NCI-H69 (cell line): ENCODE measurements at places on chromosomes 13 and 19.

GRCh38 chr13:79987323-79987722, 353.6 kb downstream of the SPRY2 start:
- DNase-seq = no peak

- DNase-seq = no peak
These were observed 2189.8 kb upstream of the PCDH20 start for GRCh38 chr13:63605403-63605802.

DNA sequence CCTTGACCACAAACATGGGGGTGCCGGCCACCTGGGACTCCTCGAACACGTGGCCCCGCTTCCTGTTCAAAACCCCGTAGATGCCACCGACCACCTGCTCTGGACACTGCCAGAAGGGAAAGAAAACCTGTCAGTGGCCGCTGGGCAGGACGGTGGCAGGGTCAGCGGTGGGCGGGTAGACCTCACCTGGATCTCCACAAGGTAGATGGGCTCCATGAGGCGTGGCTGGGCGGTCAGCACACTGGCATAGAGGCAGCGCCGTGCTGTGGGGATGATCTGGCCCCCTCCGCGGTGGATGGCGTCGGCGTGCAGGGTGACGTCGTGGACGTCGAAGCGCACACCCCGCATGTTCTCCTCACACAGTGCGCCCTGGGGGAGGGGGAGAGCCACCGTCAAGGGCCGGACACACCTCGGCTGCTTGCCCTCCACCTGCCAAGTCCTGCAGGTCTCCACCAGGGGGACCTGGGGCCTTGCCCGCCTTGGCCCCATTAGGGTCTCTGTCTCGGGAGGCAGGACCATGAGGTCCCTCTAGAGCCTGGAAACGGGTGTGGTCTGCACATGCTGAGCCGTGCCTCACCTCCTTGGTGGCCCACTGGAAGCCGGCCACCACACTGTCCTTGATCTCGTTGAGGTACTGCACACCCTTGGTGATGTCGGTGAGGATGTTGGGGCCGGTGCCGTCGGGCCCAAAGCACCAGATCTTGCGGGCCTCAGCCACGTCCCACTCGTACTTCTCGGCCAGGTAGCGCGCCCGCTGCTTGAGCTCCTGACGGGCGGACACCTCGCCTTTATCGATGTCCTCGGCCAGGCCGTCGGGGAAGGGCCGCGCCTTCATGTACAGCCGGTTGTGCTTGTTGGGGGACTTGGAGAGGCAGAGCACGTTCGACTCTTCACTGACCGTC, 6.6 kb upstream of the DAPK3 start:
- DNase-seq = no peak

- DNase-seq = peak; percentile 22
These were observed 130.8 kb downstream of the OLFM4 start for GRCh38 chr13:53159431-53159830.

- no peak for DNase-seq
These were observed 113.0 kb downstream of the ATP11A start for GRCh38 chr13:112802802-112803195.

- no peak for DNase-seq
These were observed 42.4 kb upstream of the ESD start for GRCh38 chr13:46839399-46839798.

GRCh38 chr19:10402441-10403038, 802 bp downstream of the CDC37 start:
- peak; percentile 52 for DNase-seq

DNA sequence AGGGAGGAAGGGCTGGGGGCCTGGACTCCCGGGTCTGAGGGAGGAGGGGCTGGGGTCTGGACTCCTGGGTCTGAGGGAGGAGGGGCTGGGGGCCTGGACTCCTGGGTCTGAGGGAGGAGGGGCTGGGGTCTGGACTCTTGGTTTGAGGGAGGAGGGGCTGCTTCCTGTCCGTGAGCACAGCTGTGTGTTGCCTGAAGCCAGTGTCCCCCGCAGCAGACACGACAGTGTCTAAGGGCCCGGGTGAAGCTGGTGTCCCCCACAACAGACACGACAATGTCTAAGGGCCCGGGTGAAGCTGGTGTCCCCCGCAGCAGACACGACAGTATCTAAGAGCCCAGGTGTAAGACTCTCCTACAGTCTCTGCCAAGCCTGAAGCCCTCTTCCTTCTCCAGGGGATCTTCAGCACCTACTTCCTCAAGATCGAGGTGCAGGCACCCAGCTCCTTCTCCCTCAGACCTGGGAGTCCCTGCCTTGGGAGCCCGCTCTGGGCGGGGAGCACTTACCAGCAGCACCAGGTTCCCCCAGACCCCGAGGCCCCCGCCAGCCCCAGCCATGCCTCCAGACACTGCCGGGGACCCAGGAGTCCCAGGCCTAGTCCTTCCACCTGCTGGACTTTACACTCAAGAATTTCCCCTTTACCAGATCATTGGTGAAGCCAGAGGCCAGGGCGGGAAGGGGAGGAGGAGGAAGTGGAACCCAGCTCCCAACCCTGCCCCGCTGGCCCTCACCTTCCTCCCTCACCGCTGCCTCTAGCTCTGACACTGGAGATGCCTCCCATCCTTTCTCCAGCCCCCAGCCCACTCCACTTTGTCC, at the start of gene PTPRH:
Gene PTPRH (minus strand): TSS at position 622 of the 813 bp plus-strand sequence. CDS start 68 bp downstream, at position 554.
- DNase-seq = no peak

GRCh38 chr19:40377876-40378385, 12.1 kb downstream of the HIPK4 start:
- no peak for DNase-seq

DNA sequence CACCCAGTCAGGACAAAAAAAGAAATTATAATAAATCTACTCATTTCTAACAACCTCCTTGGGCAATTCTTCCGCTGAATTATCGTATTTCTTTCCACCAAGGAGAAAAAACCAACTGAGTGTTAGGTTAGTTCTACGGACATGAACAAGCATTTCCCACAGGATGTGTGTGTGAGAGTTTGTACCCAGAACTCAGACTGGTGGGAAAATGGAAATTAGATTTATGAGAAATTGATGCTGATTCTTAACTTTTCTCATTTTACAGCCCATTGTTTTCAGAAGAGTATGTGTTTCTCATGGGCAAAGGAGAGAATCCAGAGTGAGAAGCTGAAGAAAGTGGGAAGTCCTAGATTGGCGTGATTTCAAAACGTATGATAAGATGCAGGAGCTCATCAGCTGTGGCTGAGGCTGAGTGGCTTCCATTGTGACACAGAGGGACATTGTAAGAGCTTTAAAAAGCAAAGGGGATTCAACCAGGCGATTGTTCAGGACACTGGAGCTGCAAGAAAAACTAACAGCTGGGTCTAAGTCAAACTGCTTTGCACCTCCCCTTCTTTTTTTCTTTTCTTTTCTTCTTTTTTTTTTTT, 184.7 kb upstream of the ARGLU1 start:
- no peak for DNase-seq

- DNase-seq = no peak
These were observed 17.0 kb downstream of the ERFL start for GRCh38 chr19:41910992-41911888.

DNA sequence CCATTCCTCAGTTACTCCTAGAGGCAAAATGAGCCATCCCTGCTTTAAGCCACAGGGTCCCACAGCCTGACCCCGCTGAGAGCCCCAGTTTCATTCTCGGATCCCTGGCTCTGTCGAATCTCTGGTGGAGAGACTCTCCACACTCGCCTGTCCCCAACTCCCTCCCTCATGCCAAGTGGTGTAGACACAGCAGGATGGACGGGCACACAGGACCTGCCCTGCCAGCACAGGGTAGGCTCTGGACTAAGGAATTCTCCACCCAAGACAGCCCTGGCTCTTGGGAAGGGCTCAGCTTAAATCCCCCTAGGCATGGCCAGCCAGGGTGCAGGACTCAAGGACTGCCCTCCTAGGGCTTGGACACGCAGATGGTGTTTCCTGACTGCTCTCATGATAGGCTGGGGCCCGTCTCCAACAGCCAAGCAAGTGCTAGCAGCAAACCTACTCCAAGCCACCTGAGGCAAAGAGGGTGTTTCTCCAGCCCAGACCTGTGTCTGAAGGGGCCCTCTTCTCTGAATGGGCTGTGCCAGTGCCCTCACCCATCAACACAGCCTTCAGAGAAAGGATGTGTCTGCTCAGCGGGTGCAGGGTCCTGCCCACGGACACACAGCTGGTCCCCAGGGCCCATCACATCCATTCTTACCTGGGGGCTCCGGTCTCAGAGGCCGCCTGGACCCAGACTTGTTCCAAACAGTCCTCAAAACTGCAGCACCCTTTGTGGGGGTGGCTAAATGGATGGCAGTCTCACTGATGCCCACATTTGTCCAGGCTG, 65.3 kb downstream of the PEPD start:
- DNase-seq = no peak
